ENCODE measurements at places on chromosomes 5 and 9. TPM values are rescaled to one million over a fixed set of nuclear protein-coding genes. Genes with fewer than 3 reads are reported as not detected.

- no peak for DNase-seq
These were observed 233.8 kb downstream of the HSPA4 start for GRCh38 chr5:133285583-133286021.

- no peak for DNase-seq
These were observed 39.8 kb upstream of the KCNMB1 start for GRCh38 chr5:170429014-170429413.

GAS1 gene
- not detected for total RNA-seq

- DNase-seq, result peak; percentile 42
These were observed 132.9 kb upstream of the ACO1 start for GRCh38 chr9:32251539-32251938.

- no peak for DNase-seq
These were observed 54.0 kb upstream of the FCN2 start for GRCh38 chr9:134826336-134827285.

GRCh38 chr5:127320032-127320965 is 29.7 kb downstream of the MEGF10 start:
- DNase-seq, result peak; percentile 23

DNA sequence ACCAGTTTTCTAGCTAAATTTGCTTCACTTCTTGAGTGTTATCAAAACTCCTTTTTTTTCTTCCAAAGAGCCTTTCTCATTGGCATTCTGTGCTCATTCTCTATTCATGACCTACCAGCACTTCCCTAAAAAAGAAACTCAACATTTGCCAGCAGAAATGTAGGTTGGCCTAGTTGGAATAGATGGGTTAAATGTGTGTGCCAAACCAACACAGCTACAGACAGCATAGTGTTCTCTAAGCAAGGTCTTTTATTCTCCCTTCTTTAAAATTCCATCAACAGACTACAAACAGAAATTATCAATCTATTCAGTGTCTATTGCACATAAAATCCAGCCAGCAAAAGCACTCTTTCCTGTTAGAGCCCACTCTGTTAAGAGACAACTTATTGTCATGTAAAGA is 255.8 kb upstream of the PUM3 start:
- DNase-seq, result no peak

DNA sequence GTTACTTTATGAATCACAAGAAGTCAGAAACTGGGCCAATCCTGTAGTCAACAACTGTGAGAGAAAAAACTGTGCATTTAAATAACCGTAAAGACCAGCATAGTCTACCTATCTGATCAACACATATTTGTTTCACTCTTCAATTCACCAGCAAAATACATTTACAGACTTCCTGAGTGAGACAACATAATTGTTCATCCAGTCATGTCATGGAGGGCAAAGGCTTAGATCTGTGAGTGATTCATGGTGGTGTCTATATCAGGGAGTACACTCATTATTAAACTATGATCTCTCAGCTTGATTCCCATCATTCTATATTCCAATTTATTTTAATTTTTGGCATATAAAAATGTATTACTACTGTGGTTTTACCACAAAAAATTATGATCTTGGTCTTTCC is 694.6 kb downstream of the DNAH5 start:
- DNase-seq, result no peak

DNA sequence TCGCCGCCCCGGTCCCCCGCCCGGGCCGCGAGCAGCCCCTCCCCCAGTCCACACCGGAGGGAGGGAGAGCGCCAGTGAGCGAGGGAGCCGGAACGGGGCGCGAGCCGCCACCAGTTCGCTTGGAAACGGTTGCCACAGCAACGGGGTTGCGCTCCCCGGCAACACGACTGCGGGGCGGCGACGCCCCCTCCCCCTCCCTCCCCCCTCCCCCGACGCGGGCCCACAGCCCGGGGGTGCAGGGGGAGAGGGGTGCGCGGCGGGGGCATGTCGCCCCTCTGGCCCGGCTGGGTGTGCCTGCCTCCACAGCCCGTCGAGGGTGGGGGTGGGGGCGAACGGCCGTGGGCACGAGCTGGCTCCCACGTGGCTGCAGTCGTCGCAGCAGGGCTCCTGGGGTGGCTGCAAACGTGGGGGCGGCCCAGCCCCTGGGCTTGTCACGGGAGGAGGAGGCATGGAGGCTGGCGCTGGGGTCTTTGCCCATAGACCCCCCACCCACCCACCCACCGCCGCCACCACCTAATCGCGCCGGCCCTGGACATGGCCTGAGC is 524 bp downstream of the PRR7 start:
- peak; percentile 65 for DNase-seq

GRCh38 chr9:36148311-36149051 is 11.9 kb downstream of the GLIPR2 start:
- no peak for DNase-seq

FCN2 gene
- total RNA-seq, result not detected
